ENCODE measurements at places on chromosomes 2 and 18.

DNA sequence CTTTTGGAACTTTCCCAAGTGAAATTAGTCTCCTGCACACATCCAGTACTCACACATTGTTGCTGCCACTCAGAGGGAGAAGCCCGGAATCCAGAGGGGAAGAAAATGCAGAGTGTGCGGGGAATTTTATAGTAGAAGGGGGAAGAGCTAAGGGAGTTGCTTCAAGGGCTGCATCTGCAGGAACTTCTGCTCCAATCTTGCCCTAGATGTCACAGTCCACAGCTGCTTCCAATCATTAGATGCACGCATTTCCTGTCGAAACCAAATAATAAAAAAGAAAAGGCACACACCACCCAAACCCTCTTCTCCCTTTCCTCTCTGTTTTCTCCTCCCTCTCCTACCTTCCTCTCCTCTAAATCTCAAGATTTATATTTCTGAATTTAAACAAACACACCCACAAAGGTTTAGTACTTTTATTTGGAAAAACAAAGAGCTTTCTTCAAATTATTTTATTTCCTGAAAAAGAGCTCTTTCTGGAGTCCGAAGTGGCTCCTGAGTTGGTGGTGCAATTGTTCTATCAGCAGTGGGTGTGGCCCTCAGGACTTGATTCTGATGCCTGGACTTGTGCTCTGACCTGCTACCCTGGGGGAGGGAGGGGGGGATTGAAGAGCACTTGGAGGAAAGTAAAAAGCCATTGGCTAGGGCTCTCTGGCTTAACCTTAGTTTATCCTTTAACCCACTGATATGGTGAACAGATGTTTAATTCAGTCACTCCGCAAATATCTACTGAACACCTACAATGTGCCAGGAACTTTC lies 72.0 kb downstream of the KCNE4 start:
- no peak for DNase-seq

DNA sequence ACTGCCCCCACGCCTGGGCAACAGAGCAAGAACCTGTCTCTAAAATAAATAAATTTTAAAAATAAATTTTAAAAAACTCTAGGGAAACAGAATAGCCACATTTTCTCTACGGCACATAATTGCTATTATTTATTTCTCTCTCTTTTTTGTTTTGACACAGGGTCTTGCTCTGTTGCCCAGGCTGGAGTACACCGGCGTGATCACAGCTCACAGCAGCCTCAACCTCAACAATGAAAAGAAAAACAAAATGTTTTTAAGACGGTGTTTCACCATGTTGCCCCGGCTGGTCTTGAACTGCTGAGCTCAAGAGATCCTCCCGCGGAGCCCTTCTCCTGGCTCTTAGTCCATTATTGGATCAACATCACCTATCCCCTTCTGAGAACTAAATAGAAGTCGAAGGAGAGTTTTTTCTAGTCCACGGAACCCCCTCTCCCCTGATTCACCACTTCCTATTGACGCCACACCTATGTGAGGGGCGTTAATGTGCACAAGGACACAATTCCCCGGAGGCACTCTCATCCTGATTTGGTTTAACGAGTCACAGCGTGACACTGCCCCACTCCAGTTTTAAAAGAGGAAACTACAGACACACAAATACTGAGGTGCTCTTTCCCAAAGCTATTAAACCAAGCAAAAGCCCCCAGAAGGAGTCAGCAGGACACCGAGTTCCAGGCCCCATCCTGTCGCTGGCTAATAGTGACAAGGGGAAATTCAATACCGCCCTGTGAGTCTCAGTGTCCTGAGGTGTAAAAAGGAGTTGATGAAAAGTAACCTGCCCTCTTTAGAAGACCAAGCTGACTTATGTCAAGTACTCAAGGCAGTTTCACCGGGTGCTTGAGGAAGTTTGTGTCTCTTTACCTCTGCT lies 1.1 kb downstream of the NPC1 start:
- peak; percentile 20 for DNase-seq

- no peak for DNase-seq
Observed at GRCh38 chr2:217966423-217967070, 36.2 kb downstream of the TNS1 start.

- DNase-seq: peak; percentile 69
Observed at GRCh38 chr2:55049043-55049820, 1.0 kb downstream of the RTN4 start.

- peak; percentile 56 for DNase-seq
Observed at GRCh38 chr2:65435625-65436168, 3.3 kb upstream of the SPRED2 start.

- no peak for DNase-seq
Observed at GRCh38 chr18:8730080-8730827, 24.9 kb downstream of the MTCL1 start.

DNA sequence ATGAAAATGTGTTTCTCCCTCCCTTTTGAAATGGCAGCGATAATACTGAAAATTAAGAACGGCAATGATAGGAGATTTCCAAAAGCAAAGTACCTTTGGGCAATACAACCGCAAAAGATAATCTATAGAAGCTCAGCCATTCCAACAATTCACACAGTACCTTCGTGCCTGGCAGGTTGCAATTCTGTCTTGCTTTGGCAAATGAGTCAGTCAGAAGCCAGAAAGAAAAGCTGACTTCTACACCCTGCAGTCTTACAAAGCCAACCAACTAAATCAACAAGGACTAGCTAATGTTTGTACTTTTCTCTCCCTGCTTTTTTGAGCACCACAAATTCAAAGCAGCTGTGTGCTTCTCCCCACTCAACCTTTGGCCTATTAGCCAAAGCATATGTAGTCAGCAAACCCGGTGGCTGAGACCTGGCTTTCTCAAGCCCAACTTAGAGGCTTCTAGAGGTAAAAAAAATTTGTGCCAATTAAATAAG lies 25.7 kb upstream of the ID2 start:
- DNase-seq: no peak

- no peak for DNase-seq
Observed at GRCh38 chr2:14749884-14750283, 117.4 kb downstream of the LRATD1 start.

- DNase-seq: no peak
Observed at GRCh38 chr2:196980473-196980872, 54.0 kb upstream of the PGAP1 start.

DNA sequence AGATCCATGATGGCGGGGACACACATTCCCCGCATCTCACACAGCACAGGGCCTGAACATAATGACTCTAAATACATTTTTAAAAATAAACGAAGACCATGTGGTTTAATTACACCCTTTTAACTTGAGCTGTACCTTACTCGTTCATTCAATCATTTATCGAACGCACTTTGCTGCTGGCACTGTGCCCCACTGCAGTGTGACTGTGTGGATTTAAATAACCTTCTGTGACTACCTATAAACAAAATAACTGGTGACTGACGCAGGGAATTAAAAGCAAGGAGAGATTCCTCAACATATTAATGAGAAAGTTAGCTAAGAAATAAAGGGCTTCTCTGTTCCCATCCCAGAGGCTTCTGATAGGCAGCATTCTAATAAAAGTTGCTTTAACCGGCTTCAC lies 10.9 kb upstream of the FZD7 start:
- no peak for DNase-seq

GRCh38 chr18:50686409-50686808 lies 126.5 kb downstream of the MAPK4 start:
- no peak for DNase-seq

- DNase-seq: no peak
Observed at GRCh38 chr2:161337247-161337646, 29.0 kb downstream of the PSMD14 start.

DNA sequence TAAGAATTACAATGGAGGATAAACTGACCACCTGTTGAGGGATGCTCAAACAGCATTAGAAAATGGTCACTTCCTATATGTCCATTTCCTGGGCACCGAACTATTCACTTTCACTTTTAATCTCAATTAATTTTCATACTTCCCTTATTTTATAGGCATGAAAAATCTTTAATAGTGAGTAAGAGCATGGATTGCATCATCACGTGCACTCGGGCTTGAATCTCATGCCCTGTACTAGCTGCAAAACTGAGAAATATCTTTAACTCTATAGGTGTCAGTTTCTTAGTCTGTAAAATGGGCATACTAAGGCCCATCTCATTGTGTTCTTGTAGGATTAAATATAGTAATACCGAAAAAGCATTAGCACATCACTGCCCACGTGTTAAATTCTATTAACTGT lies 183.9 kb upstream of the FIGN start:
- DNase-seq: no peak

GRCh38 chr18:52046842-52047241 lies 293.2 kb upstream of the DCC start:
- no peak for DNase-seq

DNA sequence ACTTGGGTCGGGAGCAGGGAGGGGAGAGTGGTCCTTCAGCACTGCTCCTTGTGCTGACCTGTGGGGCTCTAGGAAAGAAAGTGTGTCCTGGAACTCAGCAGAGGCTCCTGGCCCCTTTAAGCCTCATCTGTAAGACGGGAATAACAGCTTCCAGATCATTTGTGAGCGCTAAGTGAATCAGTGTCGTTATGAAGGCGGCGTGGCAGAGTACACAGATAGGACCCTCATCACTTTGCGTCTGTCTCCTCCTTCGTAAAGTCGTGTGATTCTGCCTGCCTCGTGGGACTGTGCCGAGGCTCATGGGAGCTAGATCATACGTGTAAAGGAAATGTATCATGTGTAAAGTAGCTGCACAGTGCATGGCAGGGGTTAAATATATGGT lies 18.6 kb downstream of the COLEC11 start:
- DNase-seq: no peak

DNA sequence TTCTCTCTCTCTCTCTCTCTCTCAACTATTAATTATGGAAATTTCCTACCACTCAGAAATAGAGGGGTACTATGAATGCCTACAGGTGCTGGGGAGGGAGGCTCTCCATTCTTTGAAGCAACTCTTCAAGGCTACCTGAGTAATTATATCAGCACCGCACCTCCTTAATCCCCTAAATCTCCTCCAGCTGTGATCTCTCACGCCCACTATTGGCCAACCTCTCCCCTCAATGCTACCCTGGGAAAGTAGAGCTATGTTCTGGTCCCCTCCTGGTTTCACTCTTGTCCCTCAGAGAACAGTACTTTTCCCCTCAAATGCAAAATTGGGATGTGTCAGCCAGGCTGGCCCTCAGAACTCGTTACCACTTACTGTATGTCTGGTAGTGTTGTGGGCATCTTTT lies 1.6 kb downstream of the MOCOS start:
- no peak for DNase-seq

GRCh38 chr18:48795696-48796095 lies 155.1 kb downstream of the SMAD7 start:
- no peak for DNase-seq

- no peak for DNase-seq
Observed at GRCh38 chr2:43540021-43540779, 55.6 kb downstream of the THADA start.

DNA sequence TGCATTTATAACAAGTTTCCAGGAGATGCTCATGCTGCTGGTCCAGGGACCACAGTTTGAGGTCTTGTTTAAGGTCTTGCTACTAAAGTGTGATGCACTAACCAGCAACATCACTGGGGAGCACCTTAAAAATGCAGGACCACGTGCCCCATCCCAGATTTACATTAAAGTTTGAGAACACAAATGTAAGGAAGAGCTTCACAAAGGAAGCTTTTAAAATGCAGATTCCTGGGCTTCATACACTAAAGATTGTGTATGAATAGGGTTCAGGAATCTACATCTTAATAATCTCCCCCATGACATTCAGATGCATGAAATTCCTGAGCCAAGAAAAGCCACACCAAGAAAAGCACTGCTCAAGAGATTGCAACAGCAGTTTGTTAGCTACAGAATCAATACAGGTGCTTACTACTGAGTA lies 235.3 kb upstream of the TANK start:
- DNase-seq: no peak

DNA sequence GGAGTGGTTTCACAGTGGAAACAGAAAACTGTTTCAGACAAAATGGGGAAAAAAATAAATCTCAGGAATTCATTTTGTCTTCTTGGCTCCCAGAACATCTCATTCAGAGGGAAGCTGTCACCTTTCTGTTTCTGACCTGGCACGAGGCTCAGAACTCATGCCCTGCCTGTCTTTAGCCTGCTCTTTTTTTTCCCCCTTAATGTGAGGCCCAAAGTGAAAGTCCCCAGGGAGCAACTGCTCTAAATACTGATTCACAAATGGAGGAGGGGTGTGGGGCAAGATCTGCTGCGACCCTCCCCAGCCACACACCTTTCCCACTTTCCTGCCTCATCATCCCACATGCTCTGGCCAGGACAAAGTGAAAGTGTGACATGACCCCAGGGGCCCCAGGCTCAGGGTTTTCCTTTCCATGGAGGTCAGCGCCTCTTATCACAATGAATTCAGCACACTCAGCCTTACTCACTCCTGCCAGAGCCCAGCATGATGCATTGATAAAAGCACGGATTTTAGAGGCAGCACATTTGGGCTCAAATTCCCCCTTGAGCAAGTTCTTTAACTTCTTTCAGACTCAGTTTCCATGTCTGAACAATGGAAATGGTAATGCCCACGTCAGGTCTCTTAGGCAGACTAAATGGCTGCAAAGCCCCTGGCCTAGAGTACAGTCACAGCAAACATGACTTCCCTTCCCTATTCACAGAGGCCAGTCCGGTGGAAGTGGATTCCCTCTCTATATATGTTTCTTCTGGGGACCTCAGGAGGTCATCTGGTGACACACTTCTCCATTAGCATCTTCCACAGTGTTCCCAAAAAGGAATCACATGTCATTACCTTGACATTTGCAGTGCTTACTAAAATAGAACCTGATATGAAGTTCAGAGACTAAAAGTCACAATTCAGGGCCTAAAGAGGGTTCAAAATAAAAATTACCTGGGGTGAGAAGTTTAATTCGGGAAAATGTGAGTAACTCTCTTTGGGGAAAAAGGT lies 55.3 kb upstream of the TMEM163 start:
- no peak for DNase-seq

- DNase-seq: no peak
Observed at GRCh38 chr18:55864281-55864680, 276.3 kb upstream of the TCF4 start.

- no peak for DNase-seq
Observed at GRCh38 chr2:188403676-188404075, 112.0 kb downstream of the GULP1 start.

GRCh38 chr2:45170191-45171135 lies 161.2 kb upstream of the SIX2 start:
- no peak for DNase-seq

- no peak for DNase-seq
Observed at GRCh38 chr2:20425371-20425881, 21.4 kb upstream of the RHOB start.

DNA sequence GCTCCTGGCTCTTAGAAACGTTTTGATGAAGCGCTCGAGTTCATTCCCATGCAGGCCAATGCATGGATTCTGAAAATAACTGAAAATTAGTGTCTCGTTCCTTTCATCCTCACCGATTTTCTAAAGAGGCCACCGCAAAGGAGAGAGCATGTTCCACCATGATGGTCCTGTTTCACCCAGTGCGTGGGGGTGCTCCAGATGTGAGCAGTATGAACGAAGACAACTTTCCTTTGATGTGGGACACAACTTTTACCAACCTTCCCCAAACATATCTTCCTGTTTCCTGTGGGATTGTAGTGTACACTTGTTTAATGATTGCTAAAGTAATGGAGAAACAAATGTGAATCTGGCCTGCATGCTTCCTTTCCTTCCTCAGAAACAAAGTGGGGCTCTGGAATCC lies 114.5 kb downstream of the PRPF40A start:
- no peak for DNase-seq

Measured in activated naive CD4-positive, alpha-beta T cell treated with anti-CD3 and anti-CD28 coated beads for 36 hours (primary cell).